Transverse colon (tissue), 4 donors: ENCODE measurements at places on chromosomes 5 and 9.

GRCh38 chr5:126138281-126138931 is 284.8 kb upstream of the GRAMD2B start:
- DNase-seq, result no peak

- DNase-seq, result no peak
Observed at GRCh38 chr9:120868339-120868675, 8.7 kb downstream of the PHF19 start.

GRCh38 chr9:116795821-116796220 is 108.7 kb downstream of the TRIM32 start:
- no peak for DNase-seq

DNA sequence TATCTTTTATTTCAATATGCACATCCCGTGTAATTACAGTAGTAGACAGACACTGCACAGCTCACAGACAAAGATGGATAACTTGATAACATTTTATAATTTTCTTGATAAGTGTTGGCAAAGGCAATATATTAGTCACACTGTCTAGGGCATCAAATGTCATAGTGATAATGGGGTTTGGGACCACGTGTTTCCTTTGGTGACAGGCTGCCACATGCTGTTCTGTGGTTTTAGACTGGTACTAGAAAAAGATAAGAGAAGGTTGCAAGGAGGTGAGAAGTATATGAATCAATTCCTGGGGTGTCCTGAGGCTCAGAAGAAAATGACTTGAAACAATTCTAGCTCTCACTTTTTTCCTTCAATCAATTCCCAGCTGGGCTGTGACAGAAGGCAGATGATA is 258.8 kb upstream of the CHD1 start:
- no peak for DNase-seq

- no peak for DNase-seq
Observed at GRCh38 chr5:85760519-85760918, 857.2 kb upstream of the COX7C start.

GRCh38 chr5:153623124-153623523 is 132.7 kb downstream of the GRIA1 start:
- no peak for DNase-seq

- DNase-seq, result no peak
Observed at GRCh38 chr9:108994695-108995094, 18.6 kb downstream of the CTNNAL1 start.

DNA sequence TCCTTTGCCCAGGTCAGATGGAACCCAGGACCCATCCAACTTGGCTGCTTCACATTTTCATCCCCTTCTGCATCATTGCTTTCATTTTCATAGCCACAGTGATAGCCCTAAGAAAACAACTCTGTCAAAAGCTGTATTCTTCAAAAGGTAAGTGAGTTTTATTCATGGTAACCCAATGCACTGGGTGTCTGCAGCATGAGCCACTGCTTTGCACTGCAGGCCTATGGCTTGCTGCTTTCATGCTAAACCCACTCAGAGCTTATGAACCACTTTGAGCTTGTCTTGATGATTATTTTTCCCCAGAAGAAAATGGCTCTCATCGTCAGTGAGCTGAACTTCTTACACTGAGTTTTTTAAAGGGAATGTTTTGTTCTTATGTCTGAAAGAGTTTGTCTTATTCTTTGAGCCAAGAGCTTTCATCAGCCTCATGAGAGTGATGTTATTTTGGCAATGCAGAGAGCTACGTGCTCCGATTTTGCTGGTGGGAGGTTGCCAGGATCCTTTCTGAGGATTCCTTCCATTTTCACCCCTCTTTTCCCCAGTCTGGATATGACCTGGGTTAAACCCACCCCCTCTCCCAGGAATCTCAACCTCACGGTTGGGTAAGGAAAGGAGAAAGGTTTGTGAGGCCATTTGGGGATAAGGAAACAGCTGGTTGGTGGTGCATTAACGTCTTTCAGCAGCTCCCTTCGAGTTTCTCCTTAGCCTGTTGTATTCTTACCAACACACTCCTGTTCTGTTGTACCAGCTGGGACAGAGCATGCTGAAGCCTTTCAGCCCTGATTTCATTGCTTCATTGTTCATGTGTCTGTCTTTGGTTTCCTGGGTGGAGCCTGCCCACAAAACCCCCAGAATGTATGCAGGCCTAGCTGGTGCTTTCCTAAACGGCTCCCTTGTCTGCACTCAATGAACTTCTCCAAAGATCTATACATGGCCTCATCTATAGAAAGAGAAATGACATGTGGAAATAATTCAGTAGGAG is 47.6 kb downstream of the PDCD1LG2 start:
- DNase-seq, result peak; percentile 11

DNA sequence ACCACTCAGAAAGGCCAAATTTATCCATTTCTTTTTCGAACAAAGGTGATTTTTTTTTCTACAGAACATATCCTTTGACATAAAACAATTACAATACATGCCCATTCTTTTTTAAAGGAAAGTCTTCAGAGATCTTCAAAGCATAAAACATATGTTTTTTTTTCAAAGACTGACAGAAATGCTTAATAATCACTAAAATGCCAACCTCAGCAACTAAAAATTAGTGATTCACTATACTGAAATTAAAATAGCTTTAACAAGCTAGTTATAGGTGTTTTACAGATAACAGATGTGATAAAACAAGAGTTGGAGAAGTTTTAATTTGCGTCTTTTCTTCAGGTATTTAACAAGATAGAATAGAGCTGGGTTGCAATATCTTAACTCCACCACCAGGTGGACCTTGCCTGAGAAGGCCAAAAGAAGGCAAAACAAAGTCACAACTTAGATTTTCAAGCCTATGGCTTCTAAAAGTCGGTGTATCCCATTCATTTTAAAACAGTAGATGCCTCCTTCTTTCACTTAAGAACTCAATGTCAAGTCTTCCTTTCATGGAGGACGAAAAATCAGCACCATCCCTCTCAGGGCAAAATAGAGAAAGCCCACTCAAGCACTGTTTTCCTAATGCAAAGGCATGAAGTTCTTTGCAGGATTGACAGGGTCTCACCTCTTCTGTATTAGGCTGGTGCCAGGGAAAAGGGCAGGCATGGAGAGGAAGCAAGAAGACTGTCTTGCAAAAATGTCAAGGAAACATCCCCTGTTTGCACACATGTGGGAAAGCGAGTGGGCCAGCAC is 31.1 kb upstream of the CPLX2 start:
- DNase-seq, result no peak

GRCh38 chr5:54905942-54906537 is 79.4 kb downstream of the ESM1 start:
- DNase-seq, result peak; percentile 60

- DNase-seq, result no peak
Observed at GRCh38 chr9:77910194-77910621, 121.4 kb downstream of the GNAQ start.

GRCh38 chr5:139739150-139739974 is 56.2 kb upstream of the PSD2 start:
- DNase-seq, result no peak

GRCh38 chr5:134088994-134089560 is 25.4 kb upstream of the TCF7 start:
- DNase-seq, result no peak

DNA sequence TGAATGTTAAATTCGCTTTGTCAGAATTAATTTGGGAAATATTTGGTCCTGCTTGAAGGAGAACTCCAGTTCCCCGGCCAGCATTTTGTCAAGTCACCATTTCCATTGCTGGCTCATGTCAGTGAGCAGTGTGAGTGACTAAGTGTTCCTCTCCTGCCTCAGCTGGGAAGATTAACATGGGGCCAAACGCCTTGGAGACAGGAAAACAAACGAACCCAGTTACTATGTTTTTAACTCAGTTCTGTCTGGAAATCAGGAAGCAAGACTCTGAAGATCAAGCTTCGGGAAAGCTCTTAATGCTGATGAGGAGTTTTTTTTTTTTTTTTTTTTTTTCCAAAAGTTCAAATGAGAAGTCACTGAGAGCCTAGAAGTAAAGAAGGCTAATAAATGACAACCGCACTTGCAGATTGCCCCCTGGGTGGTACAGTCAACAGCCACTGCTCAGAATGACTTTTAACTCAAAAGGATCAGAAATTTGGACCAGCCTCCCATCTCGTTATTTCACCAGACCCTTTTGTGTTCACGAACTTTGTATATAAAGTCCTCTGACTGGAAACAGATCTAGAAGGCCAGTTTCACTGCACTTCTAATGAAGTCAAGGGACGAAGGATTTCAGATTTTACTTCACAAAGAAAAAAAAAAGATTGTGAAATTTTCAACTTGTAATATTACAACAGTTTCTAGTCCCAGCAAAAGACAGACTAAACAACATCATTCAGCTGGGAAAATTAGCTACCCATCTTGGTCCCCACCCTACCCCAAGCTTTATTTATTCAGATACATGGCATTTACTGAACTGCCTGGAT is 121.3 kb downstream of the LHFPL2 start:
- DNase-seq, result peak; percentile 56

- no peak for DNase-seq
Observed at GRCh38 chr5:143693651-143694252, 118.2 kb upstream of the HMHB1 start.

DNA sequence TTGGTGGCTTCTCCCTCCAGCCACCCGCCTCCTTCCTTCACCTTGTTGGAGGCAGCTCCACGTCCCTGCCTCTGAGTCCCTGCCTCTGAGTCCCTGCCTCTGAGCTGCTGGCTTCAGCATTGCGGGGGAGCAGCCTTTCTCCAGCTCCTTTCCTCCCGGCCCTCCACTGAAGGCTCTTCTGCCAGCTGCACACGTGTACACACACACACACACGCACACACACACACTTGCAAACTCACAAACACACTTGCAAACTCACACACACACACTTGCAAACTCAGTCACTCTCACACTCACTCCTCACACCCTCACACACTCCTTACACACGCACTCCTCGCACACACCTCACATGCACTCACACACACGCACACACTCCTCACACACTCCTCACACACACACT is 45.1 kb downstream of the C9orf50 start:
- DNase-seq, result no peak

DNA sequence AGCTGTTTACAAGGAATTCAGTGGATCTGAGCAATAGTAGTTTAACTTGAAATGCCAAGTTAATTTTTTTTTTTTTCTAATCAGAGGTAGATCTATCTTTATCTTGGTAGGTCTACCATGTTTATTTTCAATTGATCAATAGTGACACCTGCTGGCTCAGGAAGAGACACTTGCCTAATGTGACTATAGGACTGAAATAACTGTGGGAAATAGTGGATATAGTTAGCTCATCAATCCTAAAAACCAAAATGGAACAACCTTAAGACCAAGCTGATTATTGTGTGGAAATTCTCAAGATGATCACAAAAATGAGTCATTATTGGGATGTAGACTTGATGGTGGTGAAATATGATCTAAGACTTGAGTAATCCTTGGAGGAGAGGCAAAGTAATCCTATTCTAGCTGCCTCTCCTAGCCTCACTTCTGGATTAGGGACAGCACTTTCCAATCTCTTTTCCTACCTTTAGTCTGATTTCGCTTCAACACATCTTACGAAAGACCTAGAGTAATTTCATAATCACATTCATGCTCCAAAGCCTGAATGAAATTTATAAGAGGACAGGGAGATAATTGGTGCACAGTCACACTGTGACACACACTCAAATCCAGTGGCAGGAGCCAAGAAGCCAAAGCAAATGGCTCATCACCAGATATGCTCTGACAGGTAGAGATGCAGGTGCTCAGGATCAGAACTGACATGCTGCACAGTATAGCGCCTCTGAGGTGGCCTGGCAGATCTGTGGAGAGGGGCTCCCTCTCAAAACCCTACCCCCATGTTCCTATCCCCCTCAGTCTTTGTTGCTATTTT is 156.3 kb downstream of the HMHB1 start:
- DNase-seq, result no peak

- no peak for DNase-seq
Observed at GRCh38 chr5:34728236-34728635, 72.1 kb downstream of the RAI14 start.

GRCh38 chr5:107764976-107765804 is 94.5 kb upstream of the EFNA5 start:
- no peak for DNase-seq

- no peak for DNase-seq
Observed at GRCh38 chr9:117400171-117400570, 14.7 kb downstream of the ASTN2 start.

GRCh38 chr5:150153957-150154617 is 1.6 kb downstream of the PDGFRB start:
- no peak for DNase-seq

- DNase-seq, result no peak
Observed at GRCh38 chr5:157214861-157215513, 34.3 kb downstream of the ITK start.

DNA sequence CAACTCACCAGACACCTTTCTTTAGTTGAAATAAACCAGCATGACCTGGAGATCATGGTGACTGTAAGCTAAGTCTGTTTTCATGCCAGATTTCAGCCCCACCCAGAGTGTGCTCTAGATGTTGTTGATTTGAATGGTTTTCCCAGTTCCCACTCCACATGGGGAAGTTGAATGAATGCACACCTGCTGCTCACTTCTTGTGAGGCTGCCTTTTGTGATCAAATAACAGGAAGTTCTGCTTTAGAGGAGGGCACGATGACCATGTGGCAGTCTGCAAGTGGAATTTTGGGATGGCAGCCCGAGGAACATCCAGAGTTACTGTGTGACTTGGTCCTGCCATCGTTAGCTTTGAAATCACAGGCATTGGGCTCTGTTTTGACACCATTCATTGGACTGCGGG is 18.7 kb downstream of the SLC46A2 start:
- no peak for DNase-seq

- peak; percentile 81 for DNase-seq
Observed at GRCh38 chr5:149641000-149641576, 59.8 kb downstream of the ARHGEF37 start.

DNA sequence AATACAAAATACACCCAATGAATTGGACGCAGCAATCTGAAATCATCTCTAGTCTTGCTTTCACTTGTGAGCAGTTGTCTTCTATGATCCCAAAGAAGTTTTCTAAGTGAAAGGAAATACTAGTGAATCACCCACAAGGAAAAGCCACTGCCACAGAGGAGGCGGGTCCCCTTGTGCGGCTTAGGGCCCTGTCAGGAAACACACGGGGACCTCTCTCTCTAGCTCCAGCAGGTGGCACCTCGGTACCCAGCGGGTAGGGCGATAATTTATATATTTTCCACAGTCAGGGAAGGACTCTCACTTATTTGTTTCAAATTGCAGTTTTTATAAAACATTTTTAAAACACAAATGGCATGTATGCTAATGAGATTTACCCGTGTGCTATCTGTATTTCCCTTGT is 417.1 kb downstream of the KDM4C start:
- DNase-seq, result no peak

DNA sequence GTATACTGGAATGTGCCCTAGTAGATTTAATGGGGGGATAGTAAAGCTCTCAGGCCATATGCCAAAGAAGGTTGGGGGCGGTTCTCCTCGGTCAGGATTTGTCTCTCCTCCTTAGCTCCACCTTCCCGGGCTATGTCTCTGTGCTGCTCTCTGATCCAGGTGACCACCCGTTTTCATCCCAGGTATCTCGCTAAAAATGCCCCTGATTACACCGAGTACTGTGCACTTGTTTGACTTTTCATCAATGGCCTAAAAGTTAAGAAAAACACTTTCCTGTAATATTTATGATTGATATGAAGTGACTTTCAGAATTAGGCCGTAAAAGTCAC is 724 bp downstream of the NDUFS6 start:
- DNase-seq, result no peak
